ENCODE measurements at places on chromosomes 3 and 15.

GRCh38 chr3:194218646-194219453 lies 82.9 kb downstream of the HES1 start:
- DNase-seq, result no peak

GRCh38 chr3:176341963-176342362 lies 855.3 kb downstream of the TBL1XR1 start:
- no peak for DNase-seq

DNA sequence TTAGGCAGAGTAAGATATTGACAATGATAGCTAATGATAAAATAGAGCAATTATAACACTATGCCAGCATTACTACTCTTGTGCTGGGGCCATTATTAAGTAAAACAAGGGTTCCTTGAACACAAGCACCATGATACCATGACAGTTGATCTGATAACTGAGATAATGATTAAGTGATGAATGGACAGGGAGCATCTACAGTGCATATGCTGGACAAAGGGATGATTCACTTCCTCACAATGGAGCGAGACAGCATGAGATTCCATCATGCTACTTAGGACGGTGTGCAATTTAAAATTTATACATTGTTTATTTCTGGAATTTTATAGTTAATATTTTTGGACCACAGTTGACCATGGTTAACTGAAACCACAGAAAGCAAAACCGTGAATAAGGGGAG lies 156.6 kb downstream of the FHIT start:
- no peak for DNase-seq

GRCh38 chr15:35271371-35272043 lies 186.4 kb upstream of the NANOGP8 start:
- DNase-seq, result no peak

DNA sequence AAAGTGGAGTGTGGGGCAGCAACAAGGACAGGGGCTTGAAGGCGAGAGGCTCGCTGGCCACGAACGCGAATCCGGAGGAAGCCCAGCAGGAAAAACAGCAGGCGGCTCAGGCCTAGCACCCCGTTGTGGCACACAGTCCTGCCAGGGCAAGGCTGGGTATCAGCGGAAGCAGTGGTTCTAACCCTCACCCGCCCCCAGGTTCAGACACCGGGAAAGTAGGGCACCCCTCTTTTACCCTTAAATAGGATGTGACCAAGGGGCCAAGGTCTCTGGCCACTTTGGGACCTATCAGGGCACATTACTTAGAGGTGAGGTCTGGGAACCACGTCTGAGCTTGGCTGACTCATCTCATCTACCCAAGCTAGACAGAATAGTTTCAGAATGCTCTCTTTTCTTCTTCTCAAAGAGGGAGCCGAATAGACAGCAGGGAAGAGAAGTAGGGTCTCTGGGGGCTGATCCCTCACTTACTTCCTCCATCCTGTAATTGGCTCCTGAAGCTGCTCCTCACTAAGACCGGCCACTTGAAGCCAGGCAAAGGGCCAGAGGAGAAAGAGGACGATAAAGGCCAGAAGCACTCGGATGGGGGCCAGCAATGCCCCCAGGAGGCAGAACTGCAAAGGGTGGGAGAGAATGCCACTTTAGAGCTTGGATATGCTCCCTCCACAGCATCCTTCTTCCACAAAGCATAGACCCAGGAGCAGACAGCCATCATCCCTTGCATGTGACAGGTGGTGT lies 1.7 kb downstream of the LPCAT4 start:
- DNase-seq, result no peak

DNA sequence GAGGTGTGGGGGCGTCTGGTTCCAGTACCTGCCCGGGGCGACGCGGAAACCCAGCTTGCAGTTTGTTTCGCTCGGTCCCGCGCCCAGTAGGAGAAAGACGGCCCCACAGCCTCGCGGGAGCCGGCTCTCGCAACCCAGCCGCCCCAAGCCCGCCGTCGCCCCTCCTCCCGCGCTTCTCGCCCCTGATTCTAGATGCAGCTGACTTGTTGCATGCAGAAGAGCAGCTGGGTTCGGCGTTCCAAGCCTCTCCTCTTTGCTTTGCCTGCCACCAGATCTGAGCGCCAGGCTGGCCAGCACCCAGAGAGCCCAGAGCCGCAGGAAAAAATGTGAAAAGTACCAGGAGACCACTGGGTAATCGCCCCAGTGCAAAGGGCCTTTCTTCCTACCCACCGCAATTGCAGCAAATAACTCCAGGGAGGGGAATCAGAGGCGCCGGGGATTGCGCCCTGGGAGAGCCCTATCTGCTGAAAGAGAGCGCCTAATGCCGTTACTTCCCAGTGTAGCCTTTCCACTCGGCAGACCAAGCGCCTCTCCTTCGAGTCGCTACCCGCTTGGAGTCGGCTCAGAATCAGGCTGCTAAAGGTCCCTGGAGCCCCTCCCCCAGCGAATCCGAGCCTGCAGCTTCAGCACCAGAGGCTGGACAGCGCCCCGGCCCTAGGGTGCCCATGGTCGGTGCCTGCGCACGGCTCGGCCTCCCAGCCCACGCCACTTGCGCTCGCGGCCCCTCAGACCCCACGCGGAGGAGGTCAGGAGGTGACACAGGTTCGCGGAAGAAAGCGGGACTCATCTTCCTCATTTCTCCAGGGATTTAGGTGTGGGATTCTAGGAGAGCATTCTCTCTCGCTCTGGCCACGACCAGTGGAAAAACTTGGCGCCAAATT lies 15.7 kb upstream of the AEN start:
- DNase-seq, result peak; percentile 69

DNA sequence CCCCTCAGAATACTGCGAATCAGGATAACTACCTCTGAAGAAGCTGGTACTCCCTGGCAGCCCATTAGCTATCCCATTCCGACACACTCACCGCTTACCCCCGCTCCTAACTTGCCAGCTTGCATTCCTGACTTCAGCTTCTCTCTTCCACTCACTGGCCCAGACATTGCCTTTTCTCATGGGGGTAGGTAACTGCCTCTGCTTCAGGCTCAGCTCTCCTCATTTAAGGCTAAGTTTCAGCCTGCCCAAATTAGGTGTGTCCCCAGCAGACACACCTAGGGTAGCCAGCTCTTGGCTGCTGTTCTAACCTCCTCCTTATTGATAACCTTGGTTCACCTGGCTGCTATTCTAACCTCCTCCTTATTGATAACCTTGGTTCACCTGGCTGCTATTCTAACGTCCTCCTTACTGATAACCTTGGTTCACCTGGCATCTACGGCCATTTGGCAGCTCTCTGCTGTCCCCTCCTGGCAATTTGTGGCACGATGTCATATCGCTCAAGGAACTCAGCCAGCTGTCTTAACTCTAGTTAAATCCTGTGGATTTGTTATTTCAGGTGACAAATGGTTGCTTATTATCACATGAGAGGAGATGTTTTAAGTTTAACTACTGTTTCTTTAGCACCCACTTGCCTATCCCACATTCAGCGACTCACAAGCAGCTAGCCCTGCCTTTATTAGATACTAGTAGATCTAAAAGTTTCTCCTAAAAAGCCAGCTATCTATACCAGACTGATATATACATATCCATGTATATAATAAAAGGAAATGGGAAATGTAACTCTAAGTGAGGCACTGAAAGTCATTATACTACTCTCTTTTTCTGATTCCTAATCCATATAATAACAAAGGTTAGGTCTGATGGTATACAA lies 106.5 kb upstream of the ACP3 start:
- peak; percentile 28 for DNase-seq

- DNase-seq, result no peak
Observed at GRCh38 chr15:41804361-41804760, 23.5 kb upstream of the JMJD7 start.

DNA sequence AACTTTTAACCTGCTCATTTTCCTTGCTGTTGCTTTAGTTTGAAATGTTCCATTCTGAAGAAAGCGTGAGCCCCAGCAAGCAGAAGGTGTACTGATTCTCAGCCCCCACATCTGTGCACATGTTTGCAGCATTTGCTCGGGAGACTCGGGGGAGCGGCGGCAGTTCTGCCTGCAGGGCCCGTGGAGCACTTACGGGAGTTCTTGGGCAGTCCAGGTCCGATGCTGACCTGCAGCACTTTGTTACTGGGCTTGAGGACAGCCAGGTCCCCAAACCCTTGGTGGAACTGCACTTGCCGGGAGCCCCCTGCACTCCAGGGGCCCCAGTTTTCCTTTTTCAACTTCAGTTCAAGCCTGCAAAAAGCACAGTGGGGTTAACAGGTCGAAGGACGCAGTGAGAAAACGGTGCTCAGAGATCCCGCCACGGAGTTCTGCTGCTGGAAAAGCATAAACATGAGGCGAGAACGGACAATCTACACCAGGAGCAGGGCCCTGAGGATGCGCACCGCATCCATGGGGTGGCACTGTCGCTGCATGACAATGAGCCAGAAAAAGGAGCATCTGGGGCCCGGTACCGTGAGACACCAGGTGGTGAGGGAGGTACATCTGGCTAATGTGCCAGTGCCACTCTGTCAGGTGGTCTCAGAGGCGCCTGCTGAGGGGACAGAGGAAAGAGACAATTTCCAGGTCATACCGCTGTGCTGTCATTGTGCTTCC lies 45.6 kb upstream of the LDHAL6B start:
- peak; percentile 28 for DNase-seq

DNA sequence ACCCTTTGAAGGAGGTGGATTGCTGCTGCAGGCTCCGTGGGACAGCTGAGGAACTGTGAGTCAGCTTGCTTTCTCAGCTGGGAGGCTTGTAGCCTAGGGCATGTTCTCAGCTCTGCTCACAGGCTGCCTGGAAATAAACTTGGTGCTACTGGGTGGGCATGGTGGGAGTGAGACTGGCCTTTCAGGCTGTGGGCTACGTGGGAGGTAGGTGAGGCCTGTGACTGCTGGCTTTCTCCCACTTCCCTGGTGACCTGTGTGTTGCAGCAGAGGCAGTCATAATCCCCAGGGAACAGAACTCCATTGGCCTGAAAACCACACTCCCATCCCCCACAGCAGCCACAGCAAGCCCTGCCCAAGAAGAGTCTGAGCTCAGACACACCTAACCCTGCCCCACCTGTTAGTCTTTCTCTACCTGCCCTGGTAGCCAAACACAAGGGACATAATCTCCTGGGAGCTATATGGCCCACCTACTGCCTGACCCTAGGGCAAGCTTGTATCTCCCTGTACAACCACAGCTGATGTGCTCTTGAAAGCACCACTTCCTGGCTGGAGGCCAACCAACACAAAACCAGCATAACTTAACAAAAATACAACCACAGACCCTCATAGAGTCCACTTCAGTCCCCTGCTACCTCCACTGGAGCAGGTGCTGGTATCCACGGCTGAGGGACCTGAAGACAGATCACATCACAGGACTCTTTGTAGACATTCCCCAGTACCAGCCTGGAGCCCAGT lies 236.5 kb downstream of the SQOR start:
- no peak for DNase-seq

DNA sequence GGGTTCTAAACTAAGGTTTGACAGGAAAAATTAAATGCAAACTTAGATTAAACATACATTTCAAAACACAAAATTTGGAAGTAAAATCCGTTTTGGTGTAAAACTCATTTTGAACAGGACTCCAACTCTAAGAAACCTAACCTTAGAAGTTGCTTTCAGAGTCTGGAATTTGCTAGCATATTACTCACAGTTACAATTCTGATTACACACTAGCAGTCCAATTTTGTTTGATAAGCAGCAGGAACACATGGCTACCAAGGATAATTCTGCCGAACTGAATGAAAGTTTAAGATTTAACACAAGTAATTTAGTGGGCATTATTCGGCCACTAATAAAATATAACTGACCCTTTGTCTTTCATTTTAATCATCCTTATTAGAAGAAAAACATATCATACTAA lies 49.6 kb downstream of the FRMD5 start:
- no peak for DNase-seq
